ENCODE measurements at places on chromosomes 16 and 17.

GRCh38 chr17:4658478-4659305 is 17.2 kb upstream of the ALOX15 start:
- DNase-seq = no peak

DNA sequence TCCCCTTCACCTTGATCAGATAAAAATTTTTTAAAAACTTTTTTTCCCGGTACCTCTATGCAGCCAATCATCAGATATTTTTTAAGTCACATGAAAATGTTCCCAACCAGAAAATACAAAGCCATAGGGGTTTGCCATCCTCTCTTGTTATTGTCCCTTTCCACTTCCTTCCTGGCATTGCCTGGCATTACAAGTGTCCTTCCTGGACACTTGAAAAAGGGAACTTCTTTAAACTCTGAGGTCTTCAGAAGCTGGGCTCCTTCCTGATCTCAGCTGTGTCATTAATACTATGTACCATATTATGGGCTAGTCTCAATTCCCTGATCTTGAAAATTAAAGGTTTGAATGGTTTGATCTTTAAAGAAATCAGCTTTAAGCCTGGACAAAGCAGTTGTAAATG is 64.9 kb downstream of the TEX14 start:
- no peak for DNase-seq

DNA sequence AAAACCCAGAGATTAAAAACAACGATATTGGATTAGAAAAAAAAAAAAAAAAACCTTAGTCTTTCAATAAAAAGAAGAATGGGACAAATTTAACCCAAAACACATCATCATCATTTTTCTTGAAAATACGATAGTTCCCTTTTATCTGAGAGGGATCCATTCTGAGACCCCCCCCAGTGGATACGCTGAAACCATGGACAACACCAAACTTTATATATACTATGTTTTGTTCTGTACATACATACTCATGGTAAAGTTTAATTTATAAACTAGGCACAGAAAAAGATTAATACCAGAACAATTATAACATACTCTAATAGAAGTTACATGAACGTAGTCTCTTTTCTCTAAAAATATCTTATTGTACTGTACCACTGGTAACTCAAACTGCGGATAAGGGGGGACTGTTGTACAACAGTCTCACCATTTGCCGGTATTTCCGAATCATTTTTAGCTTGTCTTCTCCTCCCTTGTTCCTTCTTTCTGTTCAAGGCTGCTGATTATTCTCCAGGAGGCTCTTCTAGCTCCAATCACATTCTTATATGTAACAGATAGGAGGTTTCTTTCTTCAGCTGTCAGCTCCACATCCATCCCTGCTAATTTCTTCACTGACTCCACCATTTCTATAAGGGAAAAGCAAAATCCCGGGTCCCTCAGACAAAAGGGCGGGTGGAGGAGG is 37.0 kb downstream of the RNF135 start:
- no peak for DNase-seq

- no peak for DNase-seq
These were observed 54.8 kb downstream of the TOM1L2 start for GRCh38 chr17:17917394-17917793.

DNA sequence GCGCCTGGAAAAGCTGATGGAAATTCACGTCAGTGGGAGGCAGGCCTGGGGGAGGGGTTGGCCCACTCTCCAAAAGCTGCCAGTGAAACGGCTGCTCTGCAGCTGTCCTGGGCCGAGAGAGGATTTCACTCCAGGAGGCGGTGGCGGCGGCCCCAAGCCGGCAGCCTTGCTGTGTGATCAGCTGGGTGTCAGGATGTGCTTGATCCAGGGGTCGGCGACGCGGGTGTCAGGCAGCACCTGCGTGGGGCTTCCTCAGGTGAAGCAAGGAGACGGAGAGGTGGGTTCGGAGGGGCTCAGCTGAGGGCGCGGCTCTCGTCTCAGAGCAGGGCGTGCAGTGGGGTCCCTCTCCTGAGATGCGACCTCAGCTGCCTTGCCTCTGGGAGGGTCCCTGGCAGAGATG is 7.0 kb downstream of the CBFA2T3 start:
- DNase-seq = no peak

DNA sequence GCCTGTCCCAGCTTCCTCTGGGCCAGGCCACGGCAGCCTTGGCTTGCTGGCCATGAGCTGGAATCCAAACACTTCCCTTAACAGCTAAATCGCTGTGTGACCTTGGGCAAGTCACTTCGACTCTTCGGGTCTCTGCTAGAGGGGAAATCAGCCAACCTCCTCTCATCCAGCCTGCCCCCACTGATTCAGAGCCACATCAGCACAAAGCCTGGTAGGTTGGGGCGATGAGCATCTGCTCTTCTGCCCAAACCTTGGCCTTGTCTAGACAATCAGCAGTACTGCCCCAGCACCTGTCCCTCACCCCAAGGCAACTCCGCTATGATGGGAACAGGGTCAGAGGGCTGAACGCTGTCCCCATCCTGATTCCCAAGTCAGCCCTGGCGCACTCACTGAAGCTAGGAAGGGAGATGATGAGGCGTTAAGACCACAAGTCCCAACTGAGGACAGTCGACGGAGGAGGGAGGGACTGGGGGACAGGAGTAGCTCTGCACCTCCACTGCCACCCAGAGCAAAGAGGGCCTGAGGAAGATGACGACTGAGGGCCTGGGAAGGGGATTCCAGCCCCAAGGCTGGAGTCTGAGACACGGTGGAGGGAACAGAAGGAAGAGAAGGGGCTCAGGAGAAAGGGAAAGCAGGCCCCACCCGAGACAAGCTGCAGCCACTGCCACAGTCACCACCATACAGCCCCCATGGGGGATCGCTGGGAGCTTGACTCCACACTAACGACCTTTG is 1.3 kb downstream of the CLUH start:
- peak; percentile 51 for DNase-seq

DNA sequence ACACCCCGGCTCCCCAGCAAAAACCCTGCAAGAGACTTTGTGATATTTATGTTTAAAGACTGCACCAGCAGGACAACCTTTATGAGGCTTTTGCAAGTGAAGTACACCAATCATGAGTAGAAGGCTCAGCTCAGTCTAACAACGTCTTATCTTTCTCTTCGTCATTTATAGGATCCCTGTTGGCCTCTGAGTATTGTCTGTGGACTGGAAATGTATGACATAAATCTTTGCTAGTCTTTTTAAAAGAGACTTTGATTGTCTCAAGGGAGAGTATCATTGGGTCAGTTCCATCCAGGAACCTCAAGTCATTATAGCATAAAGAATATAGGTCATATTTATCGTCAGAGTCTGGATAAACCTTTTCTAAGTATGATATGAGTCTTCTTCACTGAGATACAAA is 505.0 kb upstream of the SOX9 start:
- DNase-seq = no peak

GRCh38 chr16:50323335-50324011 is 45.3 kb downstream of the BRD7 start:
- peak; percentile 92 for DNase-seq
